ENCODE measurements at places on chromosomes 2 and 18.

GRCh38 chr2:196123679-196124373 lies 47.6 kb downstream of the STK17B start:
- DNase-seq: no peak

DNA sequence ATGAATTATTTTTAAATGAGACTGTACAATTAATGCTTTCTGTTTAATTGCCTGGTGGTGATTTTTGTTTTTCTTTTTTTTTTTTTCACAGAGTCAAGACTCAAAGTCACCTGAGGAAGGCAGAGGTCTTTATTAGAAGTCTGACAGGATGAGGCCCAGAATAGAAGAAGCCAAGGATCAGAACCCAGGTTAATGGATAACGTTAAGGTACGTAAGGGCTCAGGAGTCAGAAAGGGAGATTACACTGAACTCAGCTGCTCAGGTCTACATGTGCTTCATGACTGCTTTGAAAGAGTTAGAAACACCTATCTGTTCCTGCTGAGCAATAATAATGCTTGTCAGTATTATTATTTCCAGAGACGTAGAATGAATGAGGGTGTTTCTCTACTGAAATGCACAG lies 196.5 kb downstream of the LRATD1 start:
- DNase-seq: no peak

- no peak for DNase-seq
Observed at GRCh38 chr2:43787895-43788294, 14.1 kb downstream of the DYNC2LI1 start.

GRCh38 chr18:79850731-79851130 lies 53.0 kb downstream of the KCNG2 start:
- DNase-seq: no peak

DNA sequence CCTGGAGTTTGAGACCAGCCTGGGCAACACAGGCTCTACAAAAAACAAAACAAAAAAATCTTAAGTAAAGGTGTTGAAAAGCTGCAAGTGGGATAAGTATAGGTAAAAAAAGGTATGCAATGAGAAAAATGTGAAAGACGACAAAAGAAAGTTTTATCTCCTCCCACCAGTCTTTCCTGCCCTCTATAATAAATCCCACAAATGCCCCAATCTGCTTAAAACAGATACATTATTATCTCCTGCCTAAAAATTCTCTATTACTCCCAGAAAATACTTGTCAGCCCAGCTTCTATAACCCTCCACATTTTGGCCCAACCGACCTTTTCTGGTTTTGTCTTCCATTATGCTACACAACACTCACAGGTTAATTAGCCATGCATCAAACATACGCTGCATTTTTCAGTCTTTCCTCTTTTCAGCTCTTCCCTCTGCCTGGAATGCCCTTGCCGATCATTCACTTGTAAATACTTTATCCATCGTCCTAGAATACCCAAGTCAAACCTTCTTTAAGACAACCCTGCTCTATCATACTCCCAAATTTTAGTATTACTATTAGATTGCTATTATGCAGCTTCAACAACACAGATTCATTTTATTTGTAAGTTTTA lies 10.8 kb downstream of the ASXL2 start:
- no peak for DNase-seq

GRCh38 chr2:26619521-26619951 lies 21.6 kb downstream of the CIB4 start:
- DNase-seq: no peak

GRCh38 chr2:132549935-132550670 lies 119.9 kb downstream of the LYPD1 start:
- DNase-seq: no peak

DNA sequence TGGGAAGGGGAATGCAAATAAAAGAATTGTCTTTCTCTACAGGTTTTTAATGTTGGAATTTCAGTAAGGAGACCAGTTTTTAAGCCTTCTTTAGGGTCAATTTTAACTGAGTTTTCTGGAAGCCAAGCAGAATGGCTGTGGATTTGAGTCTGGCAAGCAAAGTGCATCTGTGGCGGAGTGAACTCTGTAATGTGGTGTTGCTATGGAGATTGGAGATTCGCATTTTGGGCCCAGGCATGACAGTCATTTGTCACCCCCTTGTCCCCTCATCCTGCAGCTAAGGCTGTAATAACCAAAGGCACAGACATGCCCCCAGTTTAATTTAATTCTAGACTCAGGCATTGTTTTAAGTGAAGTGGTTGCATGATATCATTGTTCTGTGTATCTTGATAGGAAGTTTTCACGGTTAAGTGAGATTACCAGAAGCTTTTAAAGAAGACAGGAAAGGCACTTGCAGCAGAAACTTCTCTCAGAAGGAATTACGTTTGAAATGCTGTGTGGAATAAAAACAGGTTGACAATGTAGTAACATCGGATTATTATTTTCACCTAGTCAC lies 30.6 kb downstream of the ARMC9 start:
- no peak for DNase-seq

- DNase-seq: no peak
Observed at GRCh38 chr2:5791371-5791770, 99.2 kb downstream of the SOX11 start.

GRCh38 chr18:56727399-56727798 lies 76.2 kb downstream of the WDR7 start:
- DNase-seq: no peak

DNA sequence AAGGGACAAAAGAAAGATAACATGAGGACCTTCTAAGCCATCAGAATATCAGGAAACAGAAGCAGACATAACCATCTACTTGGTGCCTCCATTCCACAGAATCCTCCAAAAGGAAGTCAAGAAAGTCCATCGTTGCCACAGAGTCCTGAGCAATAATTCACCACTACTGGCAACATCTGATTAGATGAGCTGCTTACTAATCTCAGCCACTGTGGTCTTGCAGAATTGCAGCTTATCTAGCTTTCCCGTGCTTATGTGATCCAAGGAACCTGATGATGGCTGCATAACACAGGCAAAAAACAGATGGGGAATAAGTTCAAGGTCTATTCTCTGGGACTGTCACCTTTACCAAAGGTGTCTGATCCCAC lies 278.5 kb downstream of the AFF3 start:
- DNase-seq: no peak

- DNase-seq: no peak
Observed at GRCh38 chr18:12497839-12498238, 90.1 kb downstream of the PRELID3A start.

GRCh38 chr2:57097855-57098254 lies 914.1 kb downstream of the CCDC85A start:
- DNase-seq: no peak

DNA sequence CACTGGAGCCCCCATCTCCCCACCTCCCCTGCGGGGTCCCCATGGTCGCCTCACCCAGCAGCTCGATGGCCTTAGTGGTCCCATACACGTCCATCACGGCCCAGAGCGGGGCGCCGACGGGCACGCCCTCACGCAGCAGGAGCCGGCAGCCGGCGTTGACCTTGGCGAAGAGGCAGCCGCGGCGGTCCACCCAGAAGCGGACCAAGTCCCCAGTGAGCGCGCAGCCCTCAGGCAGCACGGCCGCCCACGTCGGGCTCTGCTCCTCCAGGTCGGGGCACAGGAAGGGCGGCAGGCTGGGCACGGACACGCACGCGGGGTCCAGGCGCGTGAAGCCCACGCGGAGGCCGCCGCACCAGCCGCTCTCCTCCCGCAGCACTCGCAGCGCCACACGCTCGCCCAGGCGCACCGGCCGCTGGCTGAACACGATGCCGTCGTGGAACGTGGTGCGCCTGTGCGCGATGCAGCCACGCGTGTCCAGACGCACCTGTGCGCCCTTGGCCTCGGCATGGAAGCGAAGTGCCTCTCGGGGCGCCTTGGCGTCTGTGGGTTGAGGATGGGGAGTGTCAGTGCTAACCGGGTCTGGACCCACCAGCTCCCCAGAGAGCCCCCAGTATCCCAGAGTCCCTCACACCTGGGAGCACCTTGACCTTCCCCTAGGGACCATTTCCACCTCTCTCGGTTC lies 4.6 kb downstream of the NEURL3 start:
- DNase-seq: no peak

DNA sequence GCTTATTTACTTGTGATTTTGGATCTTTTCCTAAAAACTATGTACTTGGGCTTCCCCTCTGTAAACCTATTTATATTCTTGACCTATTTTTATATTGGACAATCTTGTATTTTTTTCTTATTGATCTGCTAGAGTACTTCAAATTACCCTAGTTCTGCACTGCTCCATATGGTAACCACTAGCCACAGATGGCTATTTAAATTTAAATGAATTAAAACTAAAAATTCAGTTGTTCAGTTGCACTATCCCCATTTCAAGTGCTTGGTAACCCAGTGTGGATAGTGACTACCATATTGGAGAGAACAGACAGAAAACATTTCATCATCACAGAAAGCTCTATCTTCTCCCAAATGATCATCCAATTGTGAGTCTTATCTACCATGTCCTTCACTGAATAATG lies 74.3 kb downstream of the PDK1 start:
- DNase-seq: no peak

GRCh38 chr18:59323931-59324622 lies 5.6 kb upstream of the CPLX4 start:
- DNase-seq: no peak
